H1 (cell line): ENCODE measurements at places on chromosomes 13 and 19. TPM values are rescaled to one million over a fixed set of nuclear protein-coding genes. Genes with fewer than 3 reads are reported as not detected.

DNA sequence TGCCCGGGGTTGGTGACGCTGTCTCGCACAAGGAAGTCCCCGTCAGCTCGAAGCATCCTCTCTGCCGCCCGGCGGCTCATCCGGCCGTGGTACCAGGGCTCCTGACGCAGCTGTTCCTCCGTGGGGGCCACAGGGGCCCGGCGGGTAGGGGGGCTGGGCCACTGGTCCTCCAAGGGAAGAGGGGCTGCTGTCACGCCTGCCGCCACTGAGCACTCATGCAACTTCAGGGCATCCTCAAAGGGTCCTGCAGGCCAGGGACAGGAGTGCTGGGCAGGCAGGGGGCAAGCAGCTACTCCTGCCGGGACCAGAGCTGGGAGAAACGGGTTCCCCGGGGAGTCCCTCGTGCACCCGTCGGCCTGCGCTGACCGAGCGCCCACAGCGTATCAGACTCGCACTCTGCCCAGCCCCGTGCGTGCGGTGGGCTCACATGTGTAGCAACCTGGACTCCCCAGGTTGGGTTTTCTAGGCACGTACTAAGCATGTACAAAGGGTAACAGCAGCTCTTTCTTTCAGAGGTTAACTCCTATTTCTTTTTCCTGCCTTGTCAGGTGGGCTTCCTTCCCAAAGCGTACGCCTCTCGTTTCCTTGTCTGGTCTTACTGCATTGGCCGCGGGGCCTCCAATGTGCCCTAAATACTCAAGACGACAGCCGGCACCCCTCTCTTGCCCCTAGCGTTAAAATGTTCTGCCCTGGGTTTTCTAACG is 13.4 kb upstream of the C2CD4C start:
- H3K27me3 ChIP-seq, result no peaks in the 10 kb centered on the region
- peaks cover 7% of the 10 kb centered on the region for H3K4me1 ChIP-seq
- no peaks in the 10 kb centered on the region for H3K36me3 ChIP-seq
- no peak overlapping the region for H3K4me3 ChIP-seq
- DNase-seq, result no peak
- H3K27ac ChIP-seq, result no peak overlapping the region

DNA sequence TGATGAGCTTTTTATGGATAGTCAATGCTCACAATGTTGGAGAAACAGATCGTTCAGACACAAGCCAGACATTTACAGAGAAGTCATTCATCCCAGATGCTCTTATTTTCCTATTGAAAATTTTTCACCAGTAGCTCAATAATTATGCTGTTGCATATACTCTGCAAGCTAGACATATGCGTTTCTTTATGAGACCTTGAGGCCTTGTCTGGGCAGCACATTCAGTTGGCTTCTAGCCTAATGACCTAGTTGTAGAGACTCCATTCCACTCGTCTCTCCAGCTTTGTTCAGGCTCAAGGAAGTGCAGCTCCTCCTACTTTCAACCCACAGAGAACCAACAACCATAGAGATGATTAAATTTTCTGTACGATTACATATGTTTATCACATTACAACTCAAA is 237.7 kb downstream of the MZT1 start:
- no peaks in the 10 kb centered on the region for H3K27me3 ChIP-seq
- H3K27ac ChIP-seq, result no peak overlapping the region
- no peaks in the 10 kb centered on the region for H3K4me1 ChIP-seq
- no peak for DNase-seq

- H3K27ac ChIP-seq, result no peak overlapping the region
- no peaks in the 10 kb centered on the region for H3K27me3 ChIP-seq
- H3K4me1 ChIP-seq, result no peaks in the 10 kb centered on the region
- H3K36me3 ChIP-seq, result no peaks in the 10 kb centered on the region
Observed at GRCh38 chr13:38743466-38743865, 56.6 kb downstream of the FREM2 start.

DNA sequence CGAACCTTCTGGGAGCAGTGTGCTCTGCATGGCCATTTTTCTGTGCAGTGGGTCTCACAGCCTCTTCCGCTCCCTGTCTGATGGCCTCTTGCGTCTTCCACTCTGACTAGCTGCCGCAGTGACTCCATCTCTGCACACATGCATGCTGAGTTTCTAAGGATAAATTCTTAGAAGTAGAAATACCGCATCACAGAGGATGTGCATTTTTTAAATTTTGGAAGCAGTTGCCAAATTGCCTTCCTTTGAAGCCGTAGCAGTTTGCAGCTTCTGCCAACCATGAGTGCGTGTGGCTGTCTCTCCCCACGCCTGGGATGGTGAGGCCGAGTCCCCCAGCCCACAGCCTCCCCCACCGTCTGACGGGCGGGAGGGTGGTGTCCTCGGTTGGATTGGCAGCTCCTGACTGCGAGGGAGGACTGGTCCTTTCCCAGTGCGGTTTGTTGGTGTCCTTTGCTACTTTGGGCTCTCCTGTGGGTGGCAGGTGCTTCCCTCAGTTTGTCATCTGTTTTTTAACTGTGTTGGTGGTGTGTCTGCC is 9.8 kb downstream of the FZR1 start:
- H3K27ac ChIP-seq, result 0 out of 2 replicates have a peak overlapping the region, but pooled peaks have one; percentile 18
- no peak overlapping the region for H3K4me3 ChIP-seq
- peaks cover 29% of the 10 kb centered on the region for H3K4me1 ChIP-seq
- no peaks in the 10 kb centered on the region for H3K36me3 ChIP-seq
- DNase-seq, result no peak
- no peaks in the 10 kb centered on the region for H3K27me3 ChIP-seq

DNA sequence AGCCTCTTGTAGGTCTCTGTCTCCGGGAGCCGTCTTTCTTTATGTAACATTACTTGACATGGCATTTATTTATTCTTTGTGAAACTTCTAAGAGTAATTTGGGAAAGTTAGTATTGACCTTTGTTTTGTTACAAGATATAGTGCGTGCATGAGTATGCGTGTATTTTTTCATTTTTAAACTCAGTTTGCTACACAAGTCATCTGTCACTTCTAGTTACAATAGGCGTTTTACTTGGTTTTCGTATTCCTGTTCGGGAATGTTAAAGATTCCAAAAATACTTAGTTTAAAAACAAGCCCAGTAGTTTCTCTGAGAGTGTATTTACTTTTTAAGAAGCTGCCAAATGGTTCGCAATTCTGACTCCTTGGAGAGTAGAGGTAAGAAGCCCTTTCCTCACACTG is 3.2 kb downstream of the PDS5B start:
- H3K36me3 ChIP-seq, result no peaks in the 10 kb centered on the region
- no peak for DNase-seq
- no peaks in the 10 kb centered on the region for H3K27me3 ChIP-seq
- no peak overlapping the region for H3K27ac ChIP-seq
- H3K4me1 ChIP-seq, result no peaks in the 10 kb centered on the region

DNA sequence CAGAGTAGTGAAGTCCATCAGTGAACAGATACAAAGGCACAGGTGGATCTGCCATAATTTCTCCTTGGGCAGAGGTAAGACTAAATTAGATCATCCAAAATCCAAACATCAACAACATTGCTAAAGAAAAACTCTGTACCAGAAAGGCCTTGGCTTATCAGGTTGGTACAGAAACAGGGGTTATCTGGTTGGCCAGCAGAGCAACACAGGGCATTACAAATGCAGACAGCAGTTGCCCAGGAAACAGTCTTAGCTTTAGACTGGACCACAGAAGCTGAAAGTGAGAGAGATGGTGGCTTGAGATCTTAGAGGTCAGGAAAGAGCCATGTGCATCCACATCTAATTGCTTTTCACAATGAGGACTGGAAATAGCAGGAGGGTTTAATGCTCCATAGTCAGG is 26.6 kb upstream of the DGKH start:
- no peaks in the 10 kb centered on the region for H3K4me1 ChIP-seq
- H3K36me3 ChIP-seq, result no peaks in the 10 kb centered on the region
- DNase-seq, result no peak
- no peak overlapping the region for H3K4me3 ChIP-seq

DNA sequence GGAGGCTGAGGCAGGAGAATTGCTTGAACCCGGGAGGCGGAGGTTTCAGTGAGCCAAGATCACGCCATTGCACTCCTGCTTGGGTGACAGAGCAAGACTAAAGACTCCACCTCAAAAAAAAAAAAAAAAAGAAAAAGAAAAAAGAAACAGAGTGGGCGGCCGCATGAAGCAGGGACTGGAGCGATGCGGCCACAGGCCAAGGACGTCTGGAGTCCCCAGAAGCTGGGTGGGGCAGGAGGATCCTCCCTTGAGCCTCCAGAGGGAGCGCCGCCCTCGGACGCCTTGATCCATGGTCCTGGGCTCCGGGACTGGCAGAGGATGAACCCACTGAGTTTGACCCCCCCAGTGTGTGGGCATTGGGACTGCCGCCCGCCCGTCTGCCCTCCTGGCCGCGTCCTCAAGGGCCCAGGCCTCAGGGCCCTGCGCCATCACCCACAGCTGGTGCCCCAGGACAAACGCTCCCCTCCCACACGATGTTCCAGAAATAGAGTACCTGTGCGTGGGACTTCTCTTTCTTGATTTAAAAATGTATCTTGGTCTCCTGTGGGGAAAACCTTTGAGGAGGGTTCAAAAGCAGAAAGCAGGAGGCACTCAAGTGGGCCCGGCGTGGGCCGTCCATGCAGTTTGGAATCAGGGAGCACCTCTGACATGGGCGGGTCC is 15.5 kb downstream of the BTBD2 start:
- H3K36me3 ChIP-seq, result peaks cover 5% of the 10 kb centered on the region; the same call in 1 of the 2 replicates
- no peak overlapping the region for H3K4me3 ChIP-seq
- no peak overlapping the region for H3K27ac ChIP-seq

DNA sequence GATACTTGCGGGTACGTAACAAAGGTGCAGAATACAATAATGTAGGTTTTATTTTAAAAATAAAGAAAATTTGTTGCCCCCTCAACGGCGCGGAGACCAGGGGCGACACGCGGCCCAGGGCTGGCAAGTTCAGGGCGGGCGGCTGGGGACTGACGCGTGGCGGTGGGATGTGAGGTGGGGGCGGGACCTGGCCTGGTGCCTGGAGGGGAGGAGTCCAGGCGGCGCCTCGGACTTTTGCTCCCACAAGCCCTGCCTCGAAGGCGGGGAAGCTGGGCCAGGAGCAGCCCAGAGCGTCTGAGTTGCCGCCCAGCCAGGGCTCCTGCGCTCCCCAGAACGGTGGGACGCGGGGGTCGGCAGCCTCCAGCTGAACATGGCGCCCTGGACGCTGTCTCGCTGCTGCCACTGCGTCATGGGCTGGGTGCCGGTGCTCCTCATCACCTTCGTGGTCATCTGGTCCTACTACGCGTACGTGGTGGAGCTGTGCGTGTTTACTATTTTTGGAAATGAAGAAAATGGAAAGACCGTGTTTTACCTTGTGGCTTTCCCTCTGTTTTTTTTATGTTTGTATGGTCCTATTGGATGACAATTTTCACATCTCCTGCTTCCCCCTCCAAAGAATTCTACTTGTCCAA is 1122.8 kb upstream of the ATXN8OS start:
- H3K4me3 ChIP-seq, result no peak overlapping the region
- H3K27me3 ChIP-seq, result no peaks in the 10 kb centered on the region
- H3K27ac ChIP-seq, result no peak overlapping the region
- no peak for DNase-seq
- H3K4me1 ChIP-seq, result no peaks in the 10 kb centered on the region

Gene SIGLEC5
- total RNA-seq, result not detected in 2 replicates

Gene NBEA
- total RNA-seq, result 19.8 and 21.5 TPM in 2 replicates

Gene ZNF628
- total RNA-seq, result 10.8 and 12.9 TPM in 2 replicates

Gene LINGO3
- total RNA-seq, result 0.13 TPM in 1 of 2 replicates, not detected in the other

Gene MISP
- total RNA-seq, result 0.43 and 0.54 TPM in 2 replicates
